NCI-H2081 (cell line): ENCODE measurements at places on chromosomes 2 and 18.

DNA sequence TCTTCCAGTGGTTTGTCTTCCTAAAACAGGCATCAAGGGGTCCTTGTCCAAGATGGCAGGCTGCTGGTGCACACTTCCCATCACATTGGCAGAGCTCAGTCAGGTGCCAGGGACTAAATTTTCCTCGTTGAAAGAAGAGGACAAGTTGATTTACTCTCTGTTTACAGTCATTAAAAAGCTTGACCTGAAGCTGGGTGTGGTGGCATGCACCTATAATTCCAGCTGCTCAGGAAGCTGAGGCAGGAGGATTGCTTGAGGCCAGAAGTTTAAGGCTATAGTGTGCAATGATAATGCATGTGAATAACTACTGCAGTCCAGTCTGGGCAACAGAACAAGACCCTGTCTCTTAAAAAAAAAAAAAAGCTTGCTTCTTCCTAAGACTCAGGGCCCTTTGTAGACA, 3.6 kb upstream of the PLB1 start:
- DNase-seq = no peak

GRCh38 chr2:12430407-12431133, 286.2 kb upstream of the TRIB2 start:
- no peak for DNase-seq

- DNase-seq = peak; percentile 9
These were observed 219.9 kb downstream of the SH3RF3 start for GRCh38 chr2:109348671-109349502.

GRCh38 chr2:556485-556884, 120.7 kb downstream of the TMEM18 start:
- no peak for DNase-seq

DNA sequence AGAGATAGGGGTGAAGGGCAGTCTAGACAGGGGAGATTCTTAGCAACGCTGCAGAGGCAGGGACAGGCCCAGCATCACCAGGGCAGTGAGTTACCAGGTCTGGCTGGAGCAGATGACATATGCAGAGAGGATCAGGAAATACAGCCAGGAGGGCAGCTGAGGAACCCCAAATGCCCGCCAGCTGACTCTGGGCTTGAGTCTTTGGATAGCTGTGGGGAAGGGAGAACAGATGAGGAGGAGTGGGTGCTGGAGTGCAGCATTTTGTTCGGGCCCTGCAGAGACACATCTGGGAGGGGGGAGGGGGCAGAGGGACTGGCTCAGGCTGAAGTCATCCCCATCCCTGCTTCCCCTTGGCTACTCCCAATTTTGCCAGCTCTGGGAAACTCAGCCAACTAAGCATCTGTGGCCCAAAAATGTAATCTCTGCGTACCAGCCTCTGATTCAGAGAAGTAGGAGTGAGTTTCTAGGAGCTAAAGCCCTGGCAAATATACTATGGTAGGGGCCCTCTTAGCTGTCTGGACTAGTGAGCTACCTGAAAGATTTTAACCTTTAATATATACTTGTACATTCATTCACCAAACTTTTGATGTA, 214.5 kb downstream of the ZBTB7C start:
- DNase-seq = no peak

DNA sequence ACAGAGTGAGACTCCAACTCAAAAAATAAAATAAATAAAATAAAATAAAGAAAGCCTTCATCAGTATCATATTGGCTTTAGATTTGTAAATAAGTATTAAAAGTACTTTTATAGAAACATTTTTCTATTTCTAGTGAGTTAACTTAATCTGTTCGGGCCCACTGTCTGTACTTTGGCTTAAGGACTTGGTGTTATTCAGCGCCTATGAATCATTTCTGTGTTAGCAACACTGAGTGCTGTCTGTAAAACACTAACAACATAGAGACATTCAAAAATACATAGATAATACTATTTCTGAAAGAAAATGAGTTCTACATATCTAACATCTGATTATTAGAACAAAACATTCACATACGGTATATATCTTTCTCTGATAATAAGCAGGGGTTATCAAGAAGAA, 221.5 kb upstream of the CDH19 start:
- DNase-seq = no peak

- no peak for DNase-seq
These were observed 143.6 kb downstream of the WDPCP start for GRCh38 chr2:63444565-63445288.

DNA sequence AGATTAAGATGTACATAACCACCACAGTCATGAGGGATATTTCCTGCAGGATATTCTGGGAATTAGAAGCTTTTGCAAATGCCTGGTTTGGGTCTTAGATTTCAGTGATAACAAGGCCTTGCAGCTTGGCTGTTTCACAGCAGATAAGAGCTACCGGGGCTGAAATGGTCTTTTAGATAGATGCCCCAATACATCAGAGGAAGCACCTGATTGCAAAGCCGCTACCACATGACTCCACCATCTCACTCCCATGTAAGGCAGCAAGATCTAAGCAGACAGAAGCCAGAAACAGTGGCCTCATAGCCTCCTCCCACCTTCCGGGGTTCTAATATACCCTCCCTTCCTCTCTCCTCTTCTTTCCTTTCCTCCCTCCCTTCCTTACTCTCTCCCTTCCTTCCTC, 31.1 kb upstream of the EPG5 start:
- no peak for DNase-seq

DNA sequence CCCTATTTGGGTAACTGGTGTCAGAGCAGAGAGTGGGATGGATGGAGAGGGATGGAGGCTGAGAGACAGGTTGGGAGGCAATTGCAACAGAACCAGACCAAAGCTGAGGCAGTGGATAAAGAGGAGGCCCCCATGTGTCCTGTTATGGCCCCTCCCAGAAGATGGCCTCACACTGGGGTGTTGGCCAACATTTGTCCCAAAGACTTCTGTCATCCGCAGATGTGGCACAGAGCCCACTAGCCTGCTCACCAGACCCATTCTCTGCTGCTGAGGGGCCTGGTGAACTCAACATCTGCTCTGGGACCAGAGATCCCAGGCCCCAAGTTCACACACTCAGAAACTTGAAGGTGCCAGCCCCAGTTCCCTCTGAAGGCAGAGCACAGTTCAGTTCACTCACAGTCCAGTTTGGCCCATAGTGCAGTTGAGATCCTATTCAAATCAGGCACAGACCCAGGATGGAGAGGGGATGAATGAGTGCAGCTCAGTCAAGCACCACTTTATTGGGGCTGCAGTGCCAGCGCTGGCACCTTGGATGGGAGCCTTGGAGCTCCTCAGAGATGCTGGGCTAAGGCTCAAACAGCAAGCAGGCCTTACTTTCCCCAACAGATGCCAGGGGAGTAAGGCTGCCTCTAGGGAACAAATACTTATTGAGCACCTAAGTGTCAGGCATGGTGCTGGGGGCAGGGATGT, 189.2 kb downstream of the ZBTB7C start:
- no peak for DNase-seq

DNA sequence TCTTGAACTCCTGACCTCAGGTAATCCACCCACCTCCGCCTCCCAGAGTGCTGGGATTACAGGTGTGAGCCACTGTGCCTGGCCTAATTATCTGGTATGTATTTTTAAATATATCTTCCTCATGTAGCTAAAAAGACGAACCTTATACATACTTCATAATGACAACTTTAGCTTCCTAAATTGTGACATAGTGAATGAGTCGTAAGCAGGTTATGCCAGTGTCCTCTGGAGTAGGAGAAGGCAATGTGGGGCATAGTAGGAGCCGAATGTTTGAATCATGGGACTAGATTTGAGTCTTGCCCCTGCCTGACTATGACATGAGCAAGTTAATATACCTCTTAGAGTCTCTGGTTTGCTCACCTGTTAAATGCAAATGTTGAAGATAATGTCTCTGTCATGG, 95.8 kb upstream of the FOSL2 start:
- DNase-seq = no peak

GRCh38 chr18:59458575-59458974, 99.5 kb upstream of the LMAN1 start:
- DNase-seq = no peak

GRCh38 chr2:172655091-172655837, 80.4 kb upstream of the RAPGEF4 start:
- no peak for DNase-seq

DNA sequence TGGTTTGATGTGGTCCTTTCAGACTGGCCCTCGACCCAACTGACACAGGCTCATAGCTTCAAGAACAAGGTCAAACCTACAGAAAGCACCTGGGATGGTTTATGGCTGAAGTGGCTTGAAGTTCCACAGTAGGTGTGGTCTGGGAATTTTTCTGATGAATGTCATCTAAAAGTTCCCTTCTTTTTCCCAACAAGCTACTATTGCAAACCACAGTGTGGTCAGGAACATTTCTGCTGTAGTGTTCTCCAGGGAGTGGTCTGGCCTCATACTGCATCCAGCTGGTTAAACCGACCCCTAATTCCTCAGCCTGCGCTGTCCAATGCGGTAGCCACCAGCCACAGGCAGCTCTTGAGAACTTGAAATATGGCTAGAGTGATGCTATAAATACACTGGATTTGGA, 92.7 kb downstream of the FAM124B start:
- DNase-seq = no peak

- peak; percentile 27 for DNase-seq
These were observed 172.7 kb upstream of the SMAD7 start for GRCh38 chr18:49123431-49123830.

GRCh38 chr2:187263675-187264560, 184.1 kb downstream of the CALCRL start:
- no peak for DNase-seq

GRCh38 chr2:110211938-110212858, at the start of gene MTLN:
Gene MTLN (minus strand): TSS chr2:110212547. CDS start chr2:110212525, 22 bp downstream.
- peak; percentile 72 for DNase-seq

- no peak for DNase-seq
These were observed 15.5 kb downstream of the WDFY1 start for GRCh38 chr2:223929571-223930102.

- DNase-seq = no peak
These were observed 1073.4 kb upstream of the ZEB2 start for GRCh38 chr2:145593280-145593679.

GRCh38 chr2:237430861-237431260, 16.9 kb upstream of the COL6A3 start:
- DNase-seq = no peak

- no peak for DNase-seq
These were observed 98.7 kb downstream of the GAREM1 start for GRCh38 chr18:32372047-32372380.

GRCh38 chr2:163414121-163414520, 321.7 kb downstream of the FIGN start:
- DNase-seq = no peak
